ENCODE measurements at places on chromosomes 3 and 15.

- DNase-seq, result no peak
Observed at GRCh38 chr3:186457236-186457635, 86.9 kb downstream of the CRYGS start.

DNA sequence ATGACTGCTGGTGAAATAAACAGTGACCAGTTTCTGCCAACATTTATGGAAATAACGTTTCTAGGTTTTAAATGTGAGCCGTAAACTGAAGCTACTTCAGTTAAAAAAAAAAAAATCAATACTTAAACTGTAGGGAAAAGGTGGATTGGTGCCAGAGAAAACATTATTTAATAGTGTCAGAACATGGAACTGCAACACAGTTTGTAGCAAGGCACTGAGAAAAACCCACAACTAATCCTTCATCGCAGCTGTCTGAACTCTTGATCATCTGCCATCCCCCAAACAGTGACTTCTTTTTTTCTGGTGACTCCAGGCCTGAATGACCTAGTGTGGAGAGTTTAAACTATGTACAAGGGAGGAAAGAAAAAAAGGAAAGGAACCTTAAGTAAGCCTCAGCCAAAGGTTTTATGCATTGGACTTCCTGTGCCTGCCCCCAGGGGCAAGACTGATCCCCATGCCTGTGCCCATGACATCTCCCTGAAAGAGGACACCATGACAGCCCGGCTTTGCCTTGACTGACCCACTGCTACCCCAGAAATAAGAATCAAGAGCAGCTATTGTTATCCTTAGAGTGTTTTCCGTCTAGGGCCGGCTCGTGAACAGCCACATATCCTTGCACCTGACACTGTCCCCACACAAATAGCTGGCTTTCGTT lies 33.1 kb downstream of the CRTAP start:
- DNase-seq, result peak; percentile 77

- no peak for DNase-seq
Observed at GRCh38 chr3:46145147-46145546, 63.0 kb downstream of the CCR1 start.

- no peak for DNase-seq
Observed at GRCh38 chr15:93033434-93034045, 55.5 kb downstream of the RGMA start.

DNA sequence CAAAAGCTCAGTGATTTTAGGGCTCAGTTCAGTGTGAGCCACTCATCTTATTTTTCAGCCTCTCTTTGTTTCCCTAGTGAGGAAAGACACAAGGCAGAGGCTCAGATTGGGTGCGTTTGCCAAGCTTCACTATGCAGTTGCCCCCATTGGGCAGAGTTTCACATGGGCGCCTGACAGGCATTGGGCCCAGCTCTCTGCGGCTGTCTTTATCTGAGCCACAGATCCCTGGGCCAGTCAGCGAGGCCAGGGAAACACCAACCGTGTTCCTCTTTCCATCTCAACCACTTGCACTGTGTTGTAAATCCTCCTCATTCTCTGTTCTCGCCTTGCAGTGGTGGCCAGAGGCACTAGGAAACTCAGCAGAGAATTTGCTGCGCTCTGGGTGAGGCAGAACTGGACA lies 10.8 kb downstream of the ESYT3 start:
- no peak for DNase-seq

GRCh38 chr3:173065543-173065981 lies 75.5 kb downstream of the SPATA16 start:
- peak; percentile 48 for DNase-seq

DNA sequence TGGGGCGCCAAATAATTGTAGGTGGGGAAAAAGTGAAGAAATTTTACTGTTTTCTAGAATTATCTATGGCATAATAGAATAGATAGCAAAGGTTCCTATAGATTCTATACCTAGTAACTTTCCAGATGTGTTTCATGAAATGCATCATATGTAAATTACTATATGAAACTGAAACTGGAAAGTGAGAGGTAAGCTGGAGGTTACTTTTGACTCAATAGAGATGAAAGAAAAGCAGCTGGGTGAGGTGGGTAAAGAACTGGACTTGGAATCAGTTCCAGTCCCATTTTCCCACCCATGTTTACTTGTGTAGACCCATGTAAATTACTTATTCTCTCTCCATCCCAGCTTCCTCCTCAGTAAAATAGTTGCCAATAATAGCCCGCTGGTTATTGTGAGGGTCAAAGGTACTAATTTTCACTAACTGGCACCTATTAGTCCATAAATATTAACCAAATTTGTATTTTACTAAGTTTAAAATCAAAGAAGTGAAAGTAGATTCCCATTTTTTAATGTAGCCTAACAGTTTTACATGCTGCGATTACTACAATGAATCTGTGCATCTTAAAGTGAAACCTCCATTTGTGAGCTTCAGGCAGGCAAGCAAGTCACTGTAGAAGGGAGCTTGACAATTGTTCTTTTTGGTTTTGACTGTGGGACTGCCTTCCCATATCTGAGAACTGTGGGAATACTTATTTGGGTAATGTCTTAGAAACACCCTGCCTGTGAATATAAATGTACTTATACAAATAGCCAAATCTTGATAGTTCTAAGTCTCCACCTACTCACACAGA lies 312.1 kb downstream of the SLC9A9 start:
- DNase-seq, result no peak

GRCh38 chr3:63960048-63960711 lies 48.0 kb upstream of the SCAANT1 start:
- DNase-seq, result peak; percentile 78

DNA sequence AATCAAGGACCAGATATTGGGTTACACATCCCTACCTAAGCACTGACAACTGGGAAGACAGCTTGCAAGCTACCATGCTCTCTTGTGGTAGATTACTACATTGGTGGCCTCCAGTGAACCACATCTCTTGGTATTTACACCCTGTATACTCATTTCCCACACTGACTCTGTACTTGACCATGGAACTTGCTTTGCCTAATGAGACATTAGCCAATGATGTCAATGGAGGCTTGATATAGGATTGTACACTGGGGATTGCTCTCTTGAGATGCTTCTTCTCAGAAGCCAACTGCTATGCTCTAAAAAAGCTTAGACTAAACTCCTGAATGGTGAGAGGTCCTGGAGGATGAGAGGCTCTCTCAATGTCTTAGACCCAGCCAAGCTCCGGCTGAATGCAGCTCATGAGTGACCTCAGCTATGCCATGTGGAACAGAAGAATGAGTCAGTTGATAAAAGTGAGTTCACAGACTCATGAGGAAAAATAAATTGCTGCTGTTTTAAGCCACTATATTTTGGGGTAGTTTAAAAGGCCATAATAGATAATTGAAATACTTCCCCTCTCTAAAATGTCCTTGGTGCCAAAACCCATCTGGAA lies 61.5 kb upstream of the GALNT15 start:
- DNase-seq, result peak; percentile 62

DNA sequence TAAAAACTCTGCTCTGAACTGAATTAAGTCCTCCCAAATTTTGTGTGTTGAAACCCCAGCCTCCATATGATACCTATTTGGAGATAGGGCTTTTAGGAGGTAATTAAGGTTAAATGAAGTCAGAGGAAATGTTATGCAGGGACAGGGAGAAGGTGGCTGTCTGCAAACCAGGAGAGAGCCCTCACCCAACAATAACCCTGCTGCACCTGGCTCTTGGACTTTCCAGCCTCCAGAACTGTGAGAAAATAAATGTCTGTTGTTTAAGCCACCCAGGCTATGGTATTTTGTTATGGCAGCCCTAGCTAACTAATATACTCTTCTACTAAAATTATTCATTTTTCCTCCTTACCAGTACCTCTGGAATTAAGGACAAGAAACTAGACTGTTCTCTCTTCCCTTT lies 79.5 kb downstream of the MEIS2 start:
- DNase-seq, result no peak

DNA sequence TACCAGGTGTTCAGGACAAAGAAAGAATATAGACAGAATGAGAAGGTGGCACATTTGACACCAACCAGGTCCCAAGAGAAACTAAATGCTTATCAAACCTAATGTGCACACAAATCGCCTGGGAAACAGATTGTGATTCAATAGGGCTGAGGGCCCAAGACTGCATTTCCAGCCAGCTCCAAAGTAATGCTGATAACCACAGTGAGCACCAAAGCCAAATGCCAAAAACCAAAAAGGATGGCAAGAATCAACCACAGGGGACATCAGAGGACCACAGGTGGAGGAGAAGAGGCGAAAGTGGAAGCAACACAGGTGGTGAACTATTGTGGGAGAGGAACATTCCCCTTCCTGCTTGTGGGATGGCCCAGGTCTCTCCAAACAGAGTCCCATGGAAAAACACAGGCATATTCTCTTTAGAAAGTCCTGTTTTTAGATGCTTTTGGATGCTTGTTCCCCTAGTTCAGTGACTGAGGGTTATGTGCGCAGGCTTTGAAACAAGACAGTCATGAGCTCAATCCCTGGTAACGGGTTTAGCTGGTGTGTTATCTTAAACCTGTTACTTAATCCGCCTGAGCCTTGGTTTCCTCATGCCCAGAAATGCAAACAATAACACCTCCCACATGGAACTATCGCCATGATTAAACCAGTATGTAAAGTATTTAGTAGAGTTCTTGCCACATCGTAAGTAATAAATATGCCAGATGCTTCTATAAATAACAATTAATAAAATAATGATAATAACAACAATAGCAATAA lies 241.7 kb downstream of the ATP8B4 start:
- DNase-seq, result no peak

GRCh38 chr3:34863485-34863884 lies 775.8 kb upstream of the ARPP21 start:
- no peak for DNase-seq

DNA sequence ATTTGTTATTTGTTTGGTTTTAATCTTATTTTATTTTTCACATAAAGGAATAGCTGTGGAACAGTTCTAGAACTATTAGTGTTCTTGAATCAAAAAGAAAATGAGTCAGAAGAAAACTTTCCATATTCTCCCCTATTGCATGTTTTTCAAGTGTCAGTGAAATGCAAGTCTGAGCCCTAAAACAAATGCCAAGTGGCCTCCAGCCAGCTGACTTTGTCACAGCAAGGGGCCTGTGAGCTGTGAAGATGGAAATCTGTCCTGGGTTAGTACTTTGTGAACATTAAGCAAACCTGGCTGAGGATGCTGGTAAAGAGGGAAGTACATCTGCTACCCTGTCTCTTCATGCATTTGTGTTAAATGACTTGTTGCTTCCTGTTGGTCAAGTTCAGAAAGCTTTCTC lies 14.2 kb downstream of the LRRC49 start:
- DNase-seq, result peak; percentile 73

GRCh38 chr15:85141726-85142125 lies 160.1 kb downstream of the PDE8A start:
- DNase-seq, result peak; percentile 4

- no peak for DNase-seq
Observed at GRCh38 chr3:184718431-184718830, 6.6 kb upstream of the MAGEF1 start.

DNA sequence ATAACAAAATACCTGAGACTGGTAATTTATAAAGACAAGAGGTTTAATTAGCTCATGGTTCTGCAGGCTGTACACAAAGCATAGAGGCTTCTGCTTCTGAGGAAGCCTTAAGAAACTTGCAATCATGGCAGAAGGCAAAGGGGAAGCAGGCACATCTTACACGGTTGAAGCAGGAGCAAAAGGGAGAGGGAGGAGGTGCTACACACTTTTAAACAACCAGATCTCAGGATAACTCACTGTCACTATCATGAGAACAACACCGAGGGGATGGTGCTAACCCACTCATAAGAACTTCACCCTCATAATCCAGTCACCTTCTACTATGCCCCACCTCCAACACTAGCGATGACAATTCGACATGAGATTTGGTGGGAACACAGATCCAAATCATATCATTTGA lies 54.4 kb downstream of the ATP8B4 start:
- no peak for DNase-seq

GRCh38 chr3:83092521-83093221 lies 1331.2 kb upstream of the GBE1 start:
- no peak for DNase-seq

DNA sequence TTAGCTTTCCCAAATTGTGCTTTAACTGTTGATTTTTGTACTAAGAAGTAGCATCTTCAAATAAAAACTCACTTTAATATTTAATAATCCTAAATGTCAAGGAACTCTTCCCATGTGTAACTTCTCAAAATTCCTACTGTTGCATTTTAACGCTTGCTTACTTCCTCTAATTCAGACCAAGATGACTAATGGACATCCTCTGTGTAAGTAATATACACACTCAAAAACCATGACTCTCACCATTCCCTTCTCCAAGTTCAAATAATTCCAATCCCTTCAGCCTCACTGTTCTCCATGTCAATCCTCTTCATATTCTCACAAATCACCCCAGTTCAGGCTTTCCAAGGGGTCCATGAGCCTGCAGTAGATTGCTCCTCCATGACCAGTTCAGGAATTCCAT lies 13.0 kb downstream of the MRPL46 start:
- DNase-seq, result no peak

DNA sequence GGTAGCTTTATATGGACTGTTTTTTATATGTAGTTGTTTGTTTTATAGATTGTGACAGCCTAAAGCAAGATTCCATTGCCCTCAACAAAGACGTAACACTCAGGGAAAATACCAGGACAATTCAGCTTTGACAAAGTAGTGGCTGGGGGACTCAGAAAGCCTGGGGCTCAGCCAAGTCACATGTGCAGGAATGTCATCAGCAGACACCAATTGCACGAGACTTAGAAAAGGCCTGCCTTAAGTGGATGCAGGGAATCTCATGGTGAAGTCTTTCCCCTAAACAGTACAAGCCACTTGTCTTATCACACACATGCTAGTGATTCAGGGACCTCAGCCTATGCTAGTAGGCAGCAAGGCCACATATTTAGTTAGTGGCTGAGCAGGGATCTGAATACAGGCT lies 381.8 kb upstream of the THBS1 start:
- DNase-seq, result peak; percentile 51

DNA sequence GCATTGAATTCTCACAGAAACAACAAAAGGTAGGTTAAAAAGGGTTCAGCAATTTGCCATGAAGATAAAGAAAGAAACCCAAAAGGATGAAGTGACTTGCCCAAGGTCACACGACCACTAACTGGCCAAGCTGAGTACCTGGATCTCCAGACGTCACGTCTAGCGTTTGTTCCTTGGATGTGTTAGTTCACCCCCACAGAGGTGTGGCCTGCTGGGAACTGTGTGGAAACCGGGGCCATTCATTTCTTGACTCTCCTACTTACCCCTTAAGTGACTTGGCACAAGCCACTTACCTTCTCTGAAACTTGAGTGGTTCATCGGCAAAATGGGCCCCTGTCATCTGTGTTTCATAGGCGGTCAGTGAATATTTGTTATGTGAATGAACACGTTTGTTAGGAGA lies 244.3 kb upstream of the SLCO3A1 start:
- no peak for DNase-seq
